Temporal lobe (tissue), 4 donors: ENCODE measurements at places on chromosomes 3 and 15. TPM values are rescaled to one million over a fixed set of nuclear protein-coding genes. Genes with fewer than 3 reads are reported as not detected.

Gene CCR1
- total RNA-seq = 0.49 TPM

Gene ACKR4
- total RNA-seq = under 0.01 TPM

Gene SNTN
- not detected for total RNA-seq

Gene BTLA
- total RNA-seq = 0.25 TPM

Gene ADAMTS7
- total RNA-seq = 10.6 TPM
